ENCODE measurements at places on chromosomes 16 and 17. TPM values are rescaled to one million over a fixed set of nuclear protein-coding genes. Genes with fewer than 3 reads are reported as not detected.

Gene MPV17L
- 3.1 TPM for total RNA-seq

Gene DPEP2
- 1.0 TPM for total RNA-seq

Gene NPIPA5
- total RNA-seq, result 4.2 TPM

Gene CHD9
- 69.4 TPM for total RNA-seq

Gene GNGT2
- 2.1 TPM for total RNA-seq
